Ascending aorta (tissue), 2 donors: ENCODE measurements at places on chromosomes 2 and 18.

GRCh38 chr2:68475110-68475509 is 7.7 kb downstream of the APLF start:
- no peak for DNase-seq

DNA sequence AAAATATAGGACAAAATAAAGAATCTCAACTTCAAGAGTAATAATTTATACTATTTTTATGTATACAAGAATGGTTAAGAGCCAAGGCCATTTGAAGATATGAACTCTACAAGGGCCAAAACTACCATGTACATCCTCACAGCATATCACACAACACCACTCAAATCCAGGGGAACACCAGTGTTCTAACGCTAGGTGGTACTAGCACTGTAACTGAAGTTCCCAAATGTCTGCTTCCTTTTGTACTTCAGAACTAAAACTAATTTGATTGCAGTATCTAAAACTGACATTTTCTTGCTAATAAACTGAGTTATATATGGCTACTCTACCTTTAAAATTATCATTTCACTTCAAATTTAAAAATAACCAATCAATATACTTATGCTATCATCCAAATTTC is 47.0 kb downstream of the REV1 start:
- no peak for DNase-seq

- DNase-seq: no peak
Observed at GRCh38 chr18:30334781-30335180, 707.8 kb downstream of the DSC3 start.

DNA sequence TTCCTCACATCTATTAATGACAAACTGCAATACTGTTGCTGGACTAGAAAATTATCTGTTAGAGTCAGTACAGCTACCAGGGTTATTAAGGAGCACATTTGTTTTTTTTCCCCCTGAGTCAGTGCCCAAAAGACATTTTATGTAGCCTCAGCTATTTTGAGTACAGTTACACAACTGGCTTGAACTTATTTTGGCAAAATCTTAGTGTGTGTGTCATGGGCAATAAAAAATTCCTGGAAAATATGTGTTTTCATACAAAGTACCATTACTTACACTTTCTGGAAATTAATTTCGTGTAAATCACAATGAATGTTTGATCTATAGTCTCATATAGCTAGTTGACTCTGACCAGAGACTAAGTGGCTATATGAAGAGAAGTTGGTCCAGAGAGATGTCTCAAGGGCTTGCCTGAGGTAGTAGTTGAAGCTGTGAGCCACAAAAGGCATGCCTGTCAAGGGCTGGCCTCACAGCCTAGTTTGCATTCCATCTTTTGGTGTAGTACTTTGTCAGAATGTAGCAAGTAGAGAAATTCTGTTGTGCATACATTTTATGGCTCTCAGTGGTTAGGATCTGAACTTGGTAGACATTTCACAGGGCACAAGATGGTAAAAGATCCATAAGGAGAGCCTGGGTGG is 283.4 kb downstream of the MTX2 start:
- no peak for DNase-seq

GRCh38 chr2:152468899-152469692 is 134.1 kb downstream of the FMNL2 start:
- no peak for DNase-seq

- no peak for DNase-seq
Observed at GRCh38 chr2:18083806-18084205, 205.3 kb downstream of the KCNS3 start.

- DNase-seq: no peak
Observed at GRCh38 chr2:97936199-97936598, 59.5 kb downstream of the TMEM131 start.

- DNase-seq: no peak
Observed at GRCh38 chr2:175568109-175568730, 386.7 kb upstream of the ATP5MC3 start.

DNA sequence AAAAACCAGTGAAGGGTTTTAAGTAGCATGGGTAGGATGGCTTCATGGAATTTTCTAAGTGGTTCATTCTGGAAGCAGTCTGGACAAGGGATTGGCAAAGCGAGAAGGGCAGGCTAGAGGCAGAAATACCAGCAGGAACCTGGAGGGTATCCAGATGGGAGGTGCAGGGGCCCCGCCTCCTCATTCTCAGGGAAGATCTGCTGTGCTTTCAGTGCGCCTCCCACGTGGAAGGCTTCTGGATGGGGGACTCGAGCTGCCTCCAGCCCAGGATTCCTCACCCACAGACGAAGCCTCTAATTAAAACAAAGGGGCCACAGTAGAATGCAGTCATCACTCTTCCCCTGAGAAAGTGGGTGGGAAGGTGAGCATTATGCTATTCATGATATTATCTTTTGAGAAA is 79.8 kb downstream of the VSNL1 start:
- no peak for DNase-seq

- no peak for DNase-seq
Observed at GRCh38 chr2:30886080-30886479, 78.8 kb upstream of the CAPN13 start.

GRCh38 chr2:45653122-45653913 is 1.8 kb downstream of the PRKCE start:
- DNase-seq: no peak

GRCh38 chr2:169265591-169265990 is 96.7 kb downstream of the LRP2 start:
- no peak for DNase-seq

- DNase-seq: no peak
Observed at GRCh38 chr2:172864182-172864581, 128.5 kb downstream of the RAPGEF4 start.

DNA sequence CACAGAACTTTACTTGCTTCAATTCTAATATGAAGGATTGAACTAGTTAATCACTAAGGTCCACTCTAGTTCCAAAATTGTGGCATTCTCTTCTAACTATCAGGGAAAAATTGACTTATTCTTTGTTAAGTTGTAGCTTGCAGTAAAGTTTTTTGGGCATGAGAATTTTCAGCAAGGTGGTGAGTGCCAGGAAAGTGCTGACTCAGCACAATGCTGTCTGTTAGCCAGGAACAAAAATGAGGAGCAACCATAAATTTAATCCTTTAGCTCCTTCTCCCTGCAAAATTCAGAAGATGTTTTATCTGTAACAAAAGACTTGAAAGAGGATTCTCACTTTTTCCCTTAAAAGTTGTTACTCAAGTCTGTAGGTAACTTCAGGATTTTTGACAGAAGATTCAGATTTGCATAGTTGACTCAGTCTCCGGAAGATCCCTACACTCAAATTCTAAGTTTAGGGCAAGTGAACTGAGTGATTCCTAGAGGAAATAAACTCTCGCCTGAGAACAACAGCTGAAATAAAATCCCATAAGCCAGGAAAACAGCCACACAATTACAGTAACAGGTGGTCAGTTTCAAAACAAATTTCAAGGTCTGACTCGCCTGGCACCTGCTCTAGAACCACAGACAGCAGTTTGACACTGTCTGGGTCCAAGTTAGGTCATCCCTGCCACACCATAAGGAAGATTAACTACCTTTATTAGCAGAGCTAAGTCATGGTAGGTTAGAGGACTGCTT is 20.2 kb upstream of the DARS1 start:
- DNase-seq: no peak

DNA sequence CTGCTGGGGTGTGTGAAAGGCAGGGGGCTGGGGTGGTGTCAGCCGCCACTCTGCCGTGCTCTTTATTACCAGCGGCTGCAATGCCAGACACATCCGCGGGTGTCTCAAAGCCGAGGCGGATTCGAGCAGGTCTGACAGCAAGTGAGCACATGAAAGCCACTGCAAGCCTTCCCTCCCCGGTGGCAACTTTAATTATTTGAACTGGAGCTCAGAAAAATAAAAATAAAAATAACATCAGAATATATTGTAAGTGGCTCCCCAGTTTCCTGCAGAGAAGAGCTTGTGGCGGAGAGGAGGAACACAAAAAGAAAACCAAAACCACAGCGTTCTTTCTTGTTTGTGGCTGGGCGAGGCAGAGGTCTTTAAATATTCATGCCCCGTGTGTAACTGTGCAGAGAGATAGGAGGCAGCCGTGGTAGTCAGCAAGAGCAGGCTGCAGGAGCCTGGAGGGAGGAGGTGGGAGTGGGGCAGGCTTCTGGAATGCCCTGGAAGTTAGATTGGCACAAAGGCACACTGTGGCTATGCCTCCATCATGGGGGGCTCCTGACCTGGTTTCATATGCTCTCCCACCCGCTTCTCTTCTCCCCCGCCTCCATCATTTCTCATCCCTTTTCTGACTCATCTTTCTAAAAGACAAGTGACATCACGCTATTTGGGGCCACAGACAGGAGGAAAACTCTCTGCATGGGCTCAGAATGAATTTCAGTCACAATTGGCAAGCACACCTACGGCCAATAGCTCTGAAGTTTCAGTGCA is 199.8 kb downstream of the CLIP4 start:
- no peak for DNase-seq

- DNase-seq: no peak
Observed at GRCh38 chr2:42141687-42142546, 27.2 kb upstream of the EML4 start.

DNA sequence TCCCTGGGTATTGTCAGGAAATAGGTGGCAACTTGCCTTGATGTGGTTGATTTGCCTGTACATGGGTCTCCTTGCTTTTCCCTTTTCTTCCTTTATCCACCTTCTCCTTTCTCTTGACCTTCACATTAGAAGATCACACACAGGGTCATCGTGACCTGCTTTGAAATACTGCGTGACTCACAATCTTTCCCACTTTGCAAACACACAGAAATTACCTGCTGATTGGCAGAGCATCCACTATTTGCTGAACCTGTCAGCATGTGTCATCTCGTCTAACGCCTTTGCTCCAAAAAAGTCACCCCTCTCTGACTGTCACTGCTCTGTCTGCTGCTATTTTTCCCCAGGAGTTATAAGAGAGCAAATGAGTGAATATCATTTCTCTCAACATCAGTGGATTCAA is 60.8 kb downstream of the MYO3B start:
- DNase-seq: no peak

DNA sequence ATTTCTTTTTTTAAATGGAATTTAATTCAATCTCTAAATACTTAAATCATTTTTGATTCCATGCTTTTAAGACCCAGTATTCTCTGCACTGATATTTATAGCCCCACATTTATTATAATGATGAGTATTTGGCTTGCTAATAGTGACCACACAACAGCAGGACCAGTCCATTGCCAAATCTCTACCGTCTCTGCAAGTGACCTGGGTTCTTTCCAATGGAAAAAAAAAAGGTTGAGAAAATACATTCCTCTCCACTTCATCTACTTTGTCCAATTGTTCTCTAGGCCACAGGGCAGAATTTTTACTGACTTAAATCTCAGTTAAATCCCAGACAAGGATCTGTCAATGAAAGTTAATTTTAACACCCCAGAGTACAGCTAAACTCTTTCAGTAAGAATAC is 20.5 kb downstream of the GRB14 start:
- DNase-seq: no peak

GRCh38 chr2:29834624-29835023 is 86.8 kb downstream of the ALK start:
- no peak for DNase-seq

GRCh38 chr2:171317492-171318125 is 116.2 kb downstream of the METTL8 start:
- DNase-seq: no peak

GRCh38 chr2:100257939-100258338 is 64.4 kb downstream of the LONRF2 start:
- no peak for DNase-seq

DNA sequence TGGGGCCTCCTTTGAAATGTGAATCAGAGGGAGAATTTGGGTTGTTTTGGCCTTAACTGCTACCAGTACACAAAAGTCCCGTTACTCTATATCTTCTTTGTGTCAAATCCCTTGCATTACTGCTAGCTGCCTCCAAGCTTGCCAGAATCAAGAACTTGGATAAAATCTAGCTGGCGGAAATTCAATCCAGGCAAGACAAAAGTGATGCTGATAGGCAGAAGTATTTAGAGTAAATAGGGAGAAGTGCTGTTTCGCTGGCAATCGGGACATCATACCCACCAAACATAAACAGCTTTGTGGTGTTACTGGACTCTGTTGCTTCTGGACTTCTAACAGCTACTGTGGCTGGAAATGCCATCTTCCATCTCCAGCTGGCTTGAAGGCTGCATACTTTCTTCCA is 2.5 kb downstream of the IFIH1 start:
- no peak for DNase-seq

DNA sequence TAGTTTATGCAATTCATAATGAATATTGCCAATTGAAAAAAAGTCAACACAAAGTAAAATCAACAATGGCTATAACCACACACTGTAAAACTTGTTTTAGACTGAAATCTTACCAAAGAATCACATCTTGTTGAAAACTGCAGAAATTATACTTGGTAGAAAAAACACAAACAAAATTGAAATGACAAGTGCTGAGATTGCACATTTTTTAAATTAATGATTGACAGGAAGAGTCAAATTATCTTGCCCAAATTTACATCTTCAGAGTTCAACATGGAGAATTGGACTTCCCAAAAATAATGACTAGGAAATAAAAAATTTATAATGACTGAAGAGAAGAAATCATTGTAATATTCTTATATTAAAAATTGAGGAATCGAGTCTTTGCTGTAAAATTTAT is 84.6 kb upstream of the TTC39C start:
- no peak for DNase-seq

- no peak for DNase-seq
Observed at GRCh38 chr2:157500334-157500733, 56.4 kb upstream of the CYTIP start.

GRCh38 chr2:18178736-18179349 is 300.4 kb downstream of the KCNS3 start:
- DNase-seq: no peak
